ENCODE measurements at places on chromosomes 16 and 17.

DNA sequence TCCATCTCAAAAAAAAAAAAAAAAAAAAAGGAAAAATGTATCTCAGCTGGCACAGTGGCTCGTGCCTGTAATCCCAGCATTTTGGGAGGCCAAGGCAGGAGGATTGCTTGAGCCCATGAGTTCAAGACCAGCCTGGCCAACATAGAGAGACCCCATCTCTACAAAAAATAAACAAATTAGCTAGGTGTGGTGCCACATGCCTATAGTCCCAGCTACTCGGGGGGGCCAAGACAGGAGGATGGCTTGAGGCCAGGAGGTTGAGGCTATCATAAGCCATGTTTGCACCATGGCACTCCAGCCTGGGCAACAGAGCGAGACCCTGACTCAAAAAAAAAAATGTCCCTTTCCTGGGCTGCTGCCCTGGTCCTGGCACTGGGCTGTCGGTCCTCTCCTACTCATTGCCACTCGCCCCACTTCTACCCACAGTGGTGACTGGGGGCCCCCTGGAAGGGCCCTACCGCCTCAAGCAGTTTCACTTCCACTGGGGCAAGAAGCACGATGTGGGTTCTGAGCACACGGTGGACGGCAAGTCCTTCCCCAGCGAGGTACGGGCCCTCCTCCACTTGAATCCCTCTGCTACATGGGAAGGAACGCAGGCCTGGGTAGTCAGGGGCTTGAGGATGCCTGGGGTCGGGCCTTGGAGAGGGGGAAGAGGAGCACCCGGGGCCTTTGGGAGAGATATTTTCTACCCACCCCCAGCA lies 6.1 kb downstream of the CA7 start:
- DNase-seq: no peak

GRCh38 chr16:11092788-11093571 lies 148.6 kb downstream of the CLEC16A start:
- DNase-seq: no peak

DNA sequence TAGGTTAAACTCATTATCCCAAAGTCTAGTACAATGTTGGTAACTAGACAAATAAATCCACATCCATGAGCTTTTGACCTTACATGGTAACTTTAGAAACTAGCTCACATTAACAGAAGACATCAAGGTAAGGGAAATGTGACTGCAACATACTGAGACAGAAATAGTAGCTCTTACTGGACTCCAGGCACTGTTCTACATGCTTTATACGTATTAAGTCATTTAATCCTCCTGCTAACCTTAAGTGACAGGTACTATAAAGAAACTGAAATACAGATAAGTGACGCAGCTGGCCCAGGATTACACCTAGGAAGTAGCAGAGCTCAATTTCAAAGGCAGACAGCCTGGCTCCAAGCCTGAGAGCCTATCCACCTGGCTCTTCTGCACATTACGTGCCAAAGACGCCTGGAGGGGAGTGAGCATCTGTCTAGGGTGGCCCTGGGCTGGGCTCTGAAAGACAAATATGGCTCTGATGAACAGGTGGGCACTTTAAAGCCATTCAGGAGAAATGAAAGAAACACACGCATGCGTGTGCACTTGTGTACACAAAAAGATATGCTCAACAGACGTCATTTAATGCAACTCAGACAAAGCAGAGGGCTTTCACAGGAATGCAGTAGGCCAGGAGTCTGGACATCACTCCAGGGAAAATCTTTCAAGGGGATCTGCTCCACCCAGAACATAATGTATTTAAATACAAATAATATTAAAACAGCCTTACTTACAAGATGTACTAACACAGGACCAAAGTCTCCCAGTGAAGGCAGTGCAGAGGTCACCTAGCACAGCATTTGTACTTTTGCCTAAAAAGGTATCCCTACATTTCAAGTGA lies 4.4 kb downstream of the ZC3H7A start:
- DNase-seq: no peak

DNA sequence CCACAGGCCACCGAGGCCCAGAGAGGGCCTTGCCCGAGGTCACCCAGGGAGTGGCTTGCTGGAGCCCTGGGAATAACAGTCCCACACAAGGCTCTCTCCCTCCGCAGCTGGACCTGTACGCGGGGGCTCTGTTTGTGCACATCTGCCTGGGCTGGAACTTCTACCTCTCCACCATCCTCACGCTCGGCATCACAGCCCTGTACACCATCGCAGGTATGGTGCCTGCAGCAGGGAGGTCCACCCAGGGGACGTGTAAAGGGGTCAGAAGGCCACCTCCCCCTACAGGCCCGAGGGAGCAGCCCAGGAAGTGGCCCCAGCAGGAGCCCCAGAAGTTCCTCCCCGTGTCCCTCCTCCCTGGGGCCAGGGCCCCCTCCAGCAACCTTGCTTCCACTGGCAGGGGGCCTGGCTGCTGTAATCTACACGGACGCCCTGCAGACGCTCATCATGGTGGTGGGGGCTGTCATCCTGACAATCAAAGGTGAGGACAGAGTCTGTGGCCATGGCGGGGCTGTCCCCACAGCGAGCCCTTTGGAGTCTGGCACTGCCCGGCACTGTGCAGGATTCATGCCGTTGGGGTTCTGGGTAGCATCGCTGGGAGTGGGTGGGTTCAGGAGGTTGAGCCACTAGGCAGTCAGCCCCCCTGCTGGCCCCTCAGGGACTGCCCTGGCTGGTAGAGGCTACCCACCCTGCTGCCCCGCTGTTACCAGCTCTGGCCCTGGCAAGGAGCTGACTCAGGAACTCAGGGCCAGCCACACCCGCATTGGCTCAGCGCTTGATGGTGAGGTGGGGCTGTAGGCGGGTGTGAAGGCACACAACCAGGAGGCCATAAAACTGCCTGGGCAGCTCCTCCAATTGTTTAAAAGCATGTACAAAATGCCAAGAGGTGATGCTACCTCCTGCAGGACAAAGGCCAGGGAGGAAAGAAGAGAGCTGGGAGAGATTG lies 17.3 kb downstream of the SLC5A10 start:
- DNase-seq: no peak

DNA sequence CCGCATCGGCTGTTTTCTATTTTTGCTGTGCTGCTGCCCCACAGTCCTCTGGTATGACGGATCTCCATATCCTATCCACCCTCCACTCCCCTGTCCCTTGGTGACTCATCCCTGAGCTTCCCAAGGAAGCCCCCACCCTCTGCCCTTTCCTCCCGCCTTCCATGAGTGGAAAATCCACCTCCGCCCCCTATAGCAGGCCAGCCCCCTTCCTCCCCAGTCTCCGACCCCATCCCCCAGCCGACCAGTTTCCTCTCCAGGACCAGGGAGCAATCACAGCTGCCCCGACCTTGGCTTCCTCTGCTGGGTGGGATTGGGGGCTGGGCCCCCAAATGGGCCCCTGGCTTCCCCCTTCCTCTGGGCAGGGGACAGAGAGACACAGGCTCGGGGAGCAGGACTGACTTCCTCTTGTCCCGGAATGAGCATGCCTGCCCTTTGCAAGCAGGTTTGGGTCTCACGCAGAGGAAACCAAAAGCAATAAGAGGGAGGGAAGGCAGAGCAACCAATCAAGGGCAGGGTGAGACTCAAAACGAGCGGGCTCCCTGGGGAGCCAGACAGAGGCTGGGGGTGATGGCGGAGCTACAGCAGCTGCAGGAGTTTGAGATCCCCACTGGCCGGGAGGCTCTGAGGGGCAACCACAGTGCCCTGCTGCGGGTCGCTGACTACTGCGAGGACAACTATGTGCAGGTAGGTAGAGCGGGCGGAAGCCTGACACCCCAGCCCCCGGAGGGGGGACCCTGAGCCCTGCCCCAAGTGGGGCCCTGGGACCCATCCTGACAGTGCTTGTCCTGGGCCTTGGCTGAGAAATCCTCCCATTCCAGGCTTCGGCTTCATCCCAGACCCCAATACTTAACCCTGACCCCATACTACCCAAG lies at the start of the genes ABI3 and GNGT2:
Gene ABI3, plus strand, starts transcription at position 550 of the 872 bp plus-strand sequence. Its CDS starts 18 bp downstream, at position 568.
Gene GNGT2, minus strand, starts transcription at position 417 of the 872 bp plus-strand sequence. CDS start 3,152 bp downstream, outside the sequence.
- DNase-seq: peak; percentile 83

GRCh38 chr17:62797959-62798358 lies 10.2 kb downstream of the MARCHF10 start:
- no peak for DNase-seq

- DNase-seq: no peak
These were observed 2057.1 kb downstream of the TP53TG3F start for GRCh38 chr16:35516551-35516950.

DNA sequence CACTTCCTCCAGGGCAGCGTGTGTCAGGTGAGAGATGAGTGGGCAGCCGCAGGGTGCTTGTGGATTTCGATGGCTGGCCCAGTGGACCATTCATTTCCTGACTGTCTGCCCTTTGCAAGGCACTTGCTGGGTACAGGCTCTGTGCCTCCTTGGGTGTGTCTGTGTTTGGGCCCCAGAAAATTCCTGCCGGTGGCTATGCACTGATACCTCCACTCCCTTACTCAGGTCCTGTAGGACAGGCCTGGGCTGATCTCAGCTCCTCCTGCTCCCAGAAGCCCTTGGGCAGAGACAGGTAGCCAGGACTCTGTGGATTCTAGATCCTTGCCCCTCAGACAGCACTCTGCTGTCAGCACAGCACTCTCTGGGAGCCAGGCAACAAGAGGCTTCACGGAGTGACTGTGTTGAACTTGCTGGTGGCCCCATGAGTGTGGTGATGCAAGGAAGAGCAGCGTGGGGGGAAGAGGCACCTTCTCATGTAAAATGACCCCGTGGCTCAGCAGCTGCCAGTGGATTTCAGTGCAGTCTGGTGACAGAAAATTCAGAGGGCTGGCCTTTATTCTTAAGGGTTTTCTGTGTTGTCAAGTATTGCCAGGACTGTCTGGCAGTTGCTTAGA lies 29.0 kb downstream of the PGS1 start:
- DNase-seq: no peak

GRCh38 chr17:72754513-72754912 lies 338.0 kb downstream of the SLC39A11 start:
- DNase-seq: no peak
